Mesendoderm (in vitro differentiated cells): ENCODE measurements at places on chromosomes 4 and X.
A peak's percentile ranks its signal among the peaks of the same experiment; 100 is the strongest.

GRCh38 chrX:30779453-30780030 lies 109.5 kb downstream of the TAB3 start:
- no peak for DNase-seq

DNA sequence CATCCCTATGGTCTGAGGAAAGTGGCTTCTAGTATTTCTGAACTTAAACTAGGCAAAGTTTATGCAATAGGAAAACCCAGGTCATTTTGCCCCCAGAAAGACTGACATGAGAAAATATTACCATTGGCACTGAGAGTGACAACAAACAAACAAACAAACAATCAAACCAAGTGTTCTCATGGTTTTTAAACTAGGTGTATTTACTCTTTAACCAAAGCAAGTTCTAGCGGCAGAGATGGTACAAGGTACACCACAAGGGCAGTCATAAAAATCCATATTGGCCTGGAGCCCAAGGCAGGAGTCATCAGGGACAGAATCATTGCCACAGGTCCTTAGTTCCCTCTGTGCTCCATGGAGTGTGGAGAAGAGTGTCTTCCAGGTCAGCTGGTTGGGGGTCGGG lies 26.0 kb upstream of the ENPEP start:
- DNase-seq: no peak

- DNase-seq: no peak
Measured at GRCh38 chr4:42411803-42412202, 14.5 kb downstream of the SHISA3 start.

- DNase-seq: no peak
Measured at GRCh38 chr4:3082925-3083515, 8.5 kb downstream of the HTT start.

DNA sequence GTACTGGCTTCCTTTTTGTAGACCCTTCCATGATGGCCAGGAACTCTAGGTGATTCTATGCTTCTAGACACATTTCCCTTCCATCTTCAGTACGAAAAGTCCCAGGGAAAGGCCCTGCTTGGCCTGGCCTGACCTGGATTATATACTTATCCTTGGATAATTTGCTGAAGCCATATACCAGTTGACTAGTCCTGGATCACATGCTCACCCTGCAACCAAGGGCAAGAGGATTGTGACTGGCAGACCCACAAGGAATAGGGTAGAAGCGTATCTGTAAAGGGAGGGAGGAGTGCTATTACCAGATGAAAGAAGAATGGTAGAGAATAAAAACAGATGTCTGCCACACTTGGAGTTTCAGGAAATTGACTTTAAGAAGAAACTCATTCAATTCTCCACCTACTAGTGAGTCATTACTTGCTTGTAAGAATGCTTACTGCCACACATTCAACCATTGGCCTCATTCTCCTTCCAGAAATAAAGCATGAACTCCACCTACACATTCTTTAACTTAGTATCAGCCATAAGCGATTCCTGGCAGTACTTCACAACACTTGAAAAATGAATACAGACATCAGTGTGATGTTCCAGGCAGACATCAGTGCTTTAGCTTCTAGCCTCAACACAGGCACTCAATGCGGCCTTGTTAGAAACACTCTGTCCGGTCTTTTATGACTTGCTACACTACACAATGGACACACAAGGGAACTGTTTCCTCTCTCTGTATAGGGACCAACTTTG lies 141.8 kb downstream of the CBR4 start:
- no peak for DNase-seq

GRCh38 chr4:38160487-38161207 lies 200.4 kb downstream of the PTTG2 start:
- DNase-seq: peak; percentile 88

DNA sequence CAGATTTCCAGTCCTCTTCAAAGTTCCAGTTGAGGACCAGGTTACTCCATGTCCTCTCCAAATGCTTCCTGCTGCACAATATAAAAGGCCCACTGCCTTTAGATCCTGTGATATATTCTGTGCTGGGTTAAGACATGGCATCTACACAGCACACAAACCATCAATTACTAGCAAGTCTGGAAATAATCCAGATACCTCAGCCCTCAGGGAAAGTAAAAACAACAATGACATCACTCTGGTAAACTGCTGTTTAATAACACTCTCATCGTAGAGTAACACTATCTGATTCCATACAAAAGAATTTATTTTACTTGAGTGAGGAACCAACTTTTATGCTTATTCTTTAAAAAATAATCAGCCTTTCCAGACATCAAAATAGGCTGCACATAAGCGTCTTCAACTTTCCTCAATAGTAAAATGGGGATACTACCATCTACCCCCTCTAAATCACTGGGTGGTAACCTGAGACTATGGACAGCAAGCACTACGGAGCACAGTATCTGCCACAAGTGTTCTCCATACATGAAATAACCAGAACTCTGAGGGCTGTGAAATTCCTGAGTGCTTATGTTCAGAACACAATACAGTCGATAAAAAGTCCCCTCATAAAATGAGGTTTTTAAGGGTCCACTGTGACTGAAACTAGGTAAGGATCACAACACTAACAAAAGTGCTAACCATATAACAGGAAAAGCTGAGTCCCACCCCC lies 53.4 kb downstream of the ABCG2 start:
- DNase-seq: no peak

DNA sequence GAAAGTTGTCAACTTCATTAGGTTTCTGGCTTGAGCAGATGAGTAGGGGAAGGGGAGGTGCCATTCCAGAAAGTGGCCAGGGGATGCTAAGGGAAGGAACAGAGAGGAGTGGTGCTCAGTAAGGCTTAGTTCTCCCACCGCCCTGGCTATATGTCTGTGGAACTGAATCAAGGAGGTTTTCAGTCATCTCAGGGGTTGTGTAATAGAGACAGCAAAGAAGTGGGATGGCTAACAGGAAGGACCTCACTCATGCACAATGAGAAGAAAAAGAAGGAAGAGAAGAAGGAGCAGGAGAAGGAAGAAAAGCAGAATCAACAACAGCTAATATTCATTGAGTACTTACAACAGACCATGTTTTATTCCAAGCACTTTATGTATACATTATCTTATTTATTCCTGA lies 368.7 kb downstream of the MID1IP1 start:
- DNase-seq: no peak

DNA sequence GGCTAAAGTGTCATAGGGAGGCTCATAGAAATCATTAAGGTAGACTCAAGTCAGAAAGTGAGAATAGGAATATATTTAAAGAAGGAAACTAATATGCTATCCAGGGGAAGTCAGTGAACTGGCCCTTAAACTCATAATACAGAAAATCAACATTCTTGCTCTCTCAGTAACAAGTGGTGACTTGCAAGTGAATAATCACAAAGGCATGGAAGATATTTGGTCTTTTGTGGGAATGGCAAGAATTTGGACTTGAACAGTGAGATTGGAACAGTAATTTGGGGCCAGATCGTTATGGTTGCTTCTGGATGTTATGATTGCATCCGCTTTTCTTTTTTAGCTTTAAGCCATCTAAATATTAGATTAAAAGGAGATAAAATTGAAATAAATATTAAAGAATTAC lies 103.8 kb downstream of the TBC1D19 start:
- peak; percentile 11 for DNase-seq

GRCh38 chrX:121256647-121257046 lies 209.2 kb downstream of the GLUD2 start:
- no peak for DNase-seq

- DNase-seq: no peak
Measured at GRCh38 chrX:68696267-68696990, 49.0 kb downstream of the STARD8 start.

- peak; percentile 76 for DNase-seq
Measured at GRCh38 chr4:108900018-108900580, 137.2 kb upstream of the ETNPPL start.
